RPMI7951 (cell line): ENCODE measurements at places on chromosomes 6 and 20. TPM values are rescaled to one million over a fixed set of nuclear protein-coding genes. Genes with fewer than 3 reads are reported as not detected.

- no peak for DNase-seq
Observed at GRCh38 chr6:161976553-161976952, 702.7 kb upstream of the AGPAT4 start.

Gene XPO5
- total RNA-seq: 40.2 and 48.1 TPM in 2 replicates

- no peak for DNase-seq
Observed at GRCh38 chr6:100276311-100277057, 188.2 kb downstream of the SIM1 start.

DNA sequence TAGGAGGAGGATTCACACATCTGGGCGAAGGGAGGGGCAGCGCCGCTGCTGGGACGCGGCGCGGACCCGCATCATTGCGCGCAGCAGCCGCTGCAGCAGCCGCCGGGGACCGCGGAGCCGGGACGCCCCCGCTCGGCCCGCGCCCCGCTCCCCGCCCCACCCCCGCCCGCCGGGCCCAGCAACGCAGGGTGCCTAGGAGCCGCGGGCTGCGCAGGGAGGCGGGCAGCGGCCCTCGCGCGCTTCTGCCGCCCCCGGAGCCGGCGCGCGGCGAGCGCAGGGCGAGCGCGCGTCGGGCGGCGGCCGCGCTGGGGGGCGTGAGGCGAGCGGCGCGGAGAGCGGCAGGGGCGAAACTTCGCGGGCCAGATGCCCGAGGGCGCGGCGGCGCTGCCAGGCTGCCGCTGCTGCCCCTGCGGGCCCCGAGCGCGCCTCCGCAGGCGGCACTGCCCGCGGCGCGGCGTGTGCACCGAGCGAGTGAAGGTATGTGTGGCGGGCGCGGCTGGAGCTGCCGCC lies at the start of gene NKAIN2:
Gene NKAIN2, plus strand, starts transcription at position 362 of the 510 bp plus-strand sequence.
- DNase-seq: no peak

DNA sequence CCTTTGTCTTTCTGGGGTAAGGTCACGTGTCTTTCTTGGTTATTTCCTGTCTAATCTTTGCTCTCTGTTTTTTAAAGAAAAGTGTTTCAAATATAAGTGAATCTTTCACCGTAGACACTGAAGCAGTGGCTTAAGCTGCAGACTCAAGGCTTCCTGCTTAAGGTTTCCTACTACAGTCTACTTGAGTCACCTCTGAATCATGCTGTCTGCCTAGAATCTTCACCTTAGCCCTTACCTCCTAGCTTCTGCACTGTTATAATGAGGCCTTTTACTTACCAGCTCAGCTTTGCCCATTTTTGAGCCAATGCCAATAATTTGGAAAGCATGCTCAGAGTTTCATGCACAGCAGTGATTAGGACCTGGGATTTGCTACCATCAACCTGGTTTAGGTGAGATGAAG lies 30.6 kb downstream of the ADGRF4 start:
- no peak for DNase-seq

- DNase-seq: no peak
Observed at GRCh38 chr20:45306431-45306982, at the start of gene RBPJL. TSS of gene RBPJL (plus strand) at chr20:45306840. CDS start at chr20:45306923, 83 bp downstream.

- no peak for DNase-seq
Observed at GRCh38 chr6:146433881-146434731, 109.5 kb upstream of the RAB32 start.

- DNase-seq: no peak
Observed at GRCh38 chr6:109081026-109081425, 13.6 kb downstream of the SESN1 start.

- no peak for DNase-seq
Observed at GRCh38 chr6:101266063-101266462, 127.4 kb upstream of the GRIK2 start.

DNA sequence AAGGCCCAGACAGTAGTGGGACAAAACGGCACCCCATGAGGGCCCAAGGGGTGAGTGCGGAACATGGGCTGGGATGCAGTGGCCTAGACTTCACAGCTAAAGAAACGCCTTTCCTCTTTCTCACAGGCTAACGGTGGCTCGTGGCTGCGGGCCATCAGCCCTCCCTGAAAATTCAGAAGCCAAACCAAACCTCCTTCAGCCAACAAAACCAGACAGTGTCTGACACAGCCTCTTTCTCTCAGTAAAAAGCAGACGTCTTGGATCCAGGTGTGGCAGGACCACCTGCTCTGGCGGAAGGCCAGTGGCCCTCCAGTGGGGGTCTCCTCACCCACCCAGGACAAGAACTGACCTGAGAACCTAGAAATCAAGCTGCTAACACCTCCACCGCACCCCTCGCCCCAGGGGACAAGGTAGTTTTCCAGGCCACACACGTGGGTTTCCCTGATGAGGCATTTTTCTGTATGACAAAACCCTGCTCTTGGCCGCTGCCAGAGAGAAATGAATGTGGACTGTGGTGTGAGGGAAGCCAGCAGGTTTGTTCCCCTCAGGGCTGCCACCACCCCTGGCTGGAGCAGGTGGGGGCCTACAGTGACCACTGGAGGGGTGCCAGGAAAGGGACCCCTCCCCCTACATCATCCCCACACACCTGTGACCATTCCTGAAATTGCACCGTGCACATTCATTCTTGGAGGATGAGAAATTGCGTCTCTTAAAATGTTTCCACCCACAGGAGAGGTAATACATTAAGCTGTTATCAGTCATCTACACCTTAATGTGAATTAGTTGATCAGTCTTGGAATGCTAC lies 76.8 kb upstream of the PIM1 start:
- DNase-seq: no peak

- DNase-seq: no peak
Observed at GRCh38 chr6:147048930-147049329, 155.3 kb upstream of the STXBP5 start.

Gene AIG1
- total RNA-seq: 112 and 115 TPM in 2 replicates

DNA sequence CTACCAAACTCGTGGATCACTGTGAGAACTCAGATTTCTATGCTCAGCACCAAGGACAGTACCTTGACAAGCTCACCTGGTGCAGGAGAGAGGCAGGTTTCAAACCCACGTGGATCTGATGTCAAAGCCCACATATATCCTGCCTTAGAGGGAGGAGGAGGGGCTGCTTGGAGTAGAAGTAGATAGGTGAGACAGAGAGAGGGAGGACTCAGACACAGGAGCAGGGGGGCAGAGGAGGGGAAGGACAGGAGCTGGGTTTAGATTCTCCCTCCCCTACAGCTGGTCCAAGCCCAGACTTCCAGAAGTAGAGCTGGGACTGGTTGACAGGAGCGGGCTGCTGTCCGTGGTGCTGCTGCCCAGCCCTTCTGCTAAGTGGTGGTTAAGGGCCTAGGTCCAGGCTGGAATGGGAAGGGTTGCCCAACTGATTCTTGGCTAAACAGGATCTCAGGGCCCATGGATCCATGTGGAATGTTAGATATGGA lies 77.5 kb downstream of the CDH22 start:
- DNase-seq: peak; percentile 52

GRCh38 chr6:132392270-132392646 lies 9.0 kb downstream of the MOXD1 start:
- DNase-seq: no peak

- DNase-seq: peak; percentile 77
Observed at GRCh38 chr20:43666376-43667328, at the start of gene MYBL2. TSS of gene MYBL2 (plus strand) at chr20:43667114. CDS start at chr20:43667284, 170 bp downstream.

GRCh38 chr6:73231986-73232391 lies 6.7 kb upstream of the KHDC1L start:
- DNase-seq: no peak

DNA sequence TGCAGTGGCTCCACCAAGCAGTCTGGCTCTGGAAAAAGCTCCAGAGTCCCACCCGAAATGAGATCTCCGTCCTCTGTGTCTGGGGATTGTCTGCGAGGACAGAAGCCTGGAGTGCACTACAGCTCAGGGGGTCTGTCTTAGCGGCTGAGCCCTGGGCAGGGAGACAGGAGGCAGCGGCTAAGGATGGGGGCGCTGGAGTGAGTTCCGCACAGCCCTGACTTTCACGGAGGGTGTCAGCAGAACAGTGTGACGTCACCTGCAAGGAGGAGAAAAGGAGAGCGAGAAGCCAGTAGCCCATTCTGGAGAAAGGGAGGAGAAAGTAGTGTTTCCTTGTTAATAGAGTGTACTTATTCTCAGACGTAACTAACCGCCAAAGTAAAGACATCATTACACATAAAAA lies 97.6 kb downstream of the FAM50B start:
- no peak for DNase-seq

Gene CST5
- total RNA-seq: not detected in 2 replicates

Gene SCP2D1
- total RNA-seq: not detected in 2 replicates
